ENCODE measurements at places on chromosomes 6 and 20.

GRCh38 chr6:43396408-43397149, 27.1 kb upstream of the ZNF318 start:
- DNase-seq: no peak

DNA sequence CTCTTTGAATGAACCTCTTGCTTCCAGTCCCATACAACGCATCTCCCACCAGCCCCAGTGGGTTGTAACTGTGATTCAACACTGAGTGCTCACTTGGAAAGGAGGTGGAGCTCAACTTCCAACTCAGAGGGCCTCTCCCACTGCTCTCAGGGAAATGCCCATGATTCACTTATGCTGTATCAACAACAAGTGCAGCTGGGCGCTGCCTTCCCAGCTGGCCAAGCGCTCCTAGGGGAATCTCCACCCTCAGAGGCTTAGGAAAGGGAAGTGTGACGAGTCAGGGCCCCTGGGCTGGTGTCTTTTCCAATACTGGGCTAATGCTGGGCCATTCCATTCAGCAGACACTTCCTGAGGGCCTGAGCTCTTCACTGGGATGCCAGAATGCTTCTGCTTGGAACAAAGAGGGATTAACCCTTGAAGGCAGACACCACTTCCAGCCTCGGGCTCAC, 8.1 kb upstream of the OCSTAMP start:
- DNase-seq: peak; percentile 84

GRCh38 chr6:33143113-33143770, 49.0 kb downstream of the COL11A2 start:
- DNase-seq: no peak

GRCh38 chr20:32564440-32564839, 20.7 kb downstream of the NOL4L start:
- DNase-seq: no peak

DNA sequence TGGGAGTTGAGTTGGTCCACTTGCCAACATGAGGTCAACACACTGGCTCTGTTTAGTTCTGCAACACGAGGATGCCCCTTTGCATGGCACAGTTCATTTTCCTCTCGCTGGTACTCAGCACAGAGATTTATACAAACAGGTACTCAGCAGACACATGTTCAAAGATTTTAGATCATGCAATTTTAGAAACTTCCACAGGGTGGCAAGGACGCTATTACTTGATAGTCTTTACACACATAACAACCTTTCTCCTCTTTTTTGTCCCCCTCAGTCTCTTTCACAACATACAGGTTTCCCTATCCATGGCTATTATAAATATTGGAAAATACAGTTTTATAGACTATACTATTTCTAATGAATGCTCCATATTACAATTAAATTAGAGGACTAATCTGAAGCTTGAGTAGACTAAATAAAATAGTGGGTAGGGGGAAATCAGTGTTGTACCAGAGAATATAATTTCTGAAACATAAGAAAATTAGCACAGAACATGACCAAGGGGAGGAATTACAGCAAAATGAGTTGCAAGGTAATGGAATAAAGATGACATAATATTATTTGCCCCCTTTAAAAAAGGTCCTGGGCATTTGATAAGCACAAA, 331.8 kb upstream of the BTBD3 start:
- DNase-seq: peak; percentile 64

- no peak for DNase-seq
Observed at GRCh38 chr20:54103762-54104600, 33.6 kb upstream of the BCAS1 start.

GRCh38 chr6:151391471-151392413, at the start of gene ZBTB2:
ZBTB2 (minus strand) TSS chr6:151391559; CDS start chr6:151373637, 17,922 bp downstream.
- peak; percentile 87 for DNase-seq

DNA sequence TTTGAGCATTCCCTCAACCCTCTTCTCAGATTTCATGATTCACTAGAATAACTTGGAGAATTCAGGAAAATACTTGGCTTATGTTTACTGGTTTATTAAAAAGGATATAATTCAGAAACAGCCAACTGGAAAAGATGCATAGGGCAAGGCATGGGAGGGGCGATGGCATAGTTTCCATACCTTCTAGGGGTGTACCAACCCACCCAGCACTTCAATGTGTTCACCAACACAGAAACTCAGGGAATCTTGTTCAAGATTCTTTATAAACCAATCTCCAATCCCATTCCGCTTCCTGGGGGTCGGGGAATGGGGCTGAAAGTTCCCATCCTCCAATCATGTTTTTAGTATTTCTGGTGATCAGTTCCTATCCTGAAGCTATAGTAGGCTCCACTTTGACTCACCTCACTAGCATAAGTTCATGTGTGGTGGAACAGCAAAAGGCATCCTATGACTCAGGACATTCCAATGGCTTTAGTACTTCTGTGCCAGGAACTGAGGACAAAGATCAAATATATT, 164.4 kb downstream of the SIM1 start:
- DNase-seq: peak; percentile 97

DNA sequence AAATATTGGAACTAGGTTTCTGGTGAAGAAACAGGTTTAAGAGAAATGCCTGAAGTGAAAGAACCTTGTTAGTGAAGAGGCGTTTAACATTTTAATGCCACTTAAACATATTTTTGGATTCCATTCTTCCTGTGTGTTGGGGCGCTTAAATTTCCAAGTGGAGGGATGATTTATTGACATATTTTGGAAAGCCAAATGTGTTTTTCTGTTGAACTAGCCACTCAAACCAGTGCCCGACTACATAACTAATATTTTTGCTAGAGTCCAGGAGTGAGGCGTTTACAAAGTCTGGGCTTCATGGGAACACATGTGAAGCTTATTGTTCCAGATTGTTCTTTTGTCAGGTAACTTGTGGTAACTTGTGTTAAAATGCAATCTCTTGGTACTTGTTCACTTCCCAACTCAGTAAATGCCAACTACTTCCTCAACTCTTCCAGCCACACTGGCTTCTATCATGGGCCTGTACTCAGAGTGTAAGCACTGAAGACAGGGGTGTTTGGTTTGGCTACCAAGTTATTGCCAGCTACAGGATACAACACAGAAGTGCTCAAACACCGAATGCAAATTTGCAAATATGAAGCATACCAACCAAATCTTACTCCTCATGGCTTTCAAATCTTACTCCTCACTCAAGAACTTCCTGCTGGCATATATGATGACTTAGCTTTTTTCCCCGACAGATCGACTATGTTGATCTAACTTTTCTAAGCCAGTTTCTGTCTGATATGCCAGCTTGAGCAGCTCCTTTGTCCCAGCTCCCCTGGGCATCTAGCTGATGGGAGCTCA, 2.0 kb upstream of the ZNFX1 start:
- DNase-seq: no peak

- no peak for DNase-seq
Observed at GRCh38 chr6:117718895-117719294, 43.6 kb downstream of the NUS1 start.

- peak; percentile 57 for DNase-seq
Observed at GRCh38 chr6:115896538-115897129, 164.1 kb downstream of the FRK start.

- no peak for DNase-seq
Observed at GRCh38 chr6:123276546-123276980, 280.5 kb downstream of the CLVS2 start.

DNA sequence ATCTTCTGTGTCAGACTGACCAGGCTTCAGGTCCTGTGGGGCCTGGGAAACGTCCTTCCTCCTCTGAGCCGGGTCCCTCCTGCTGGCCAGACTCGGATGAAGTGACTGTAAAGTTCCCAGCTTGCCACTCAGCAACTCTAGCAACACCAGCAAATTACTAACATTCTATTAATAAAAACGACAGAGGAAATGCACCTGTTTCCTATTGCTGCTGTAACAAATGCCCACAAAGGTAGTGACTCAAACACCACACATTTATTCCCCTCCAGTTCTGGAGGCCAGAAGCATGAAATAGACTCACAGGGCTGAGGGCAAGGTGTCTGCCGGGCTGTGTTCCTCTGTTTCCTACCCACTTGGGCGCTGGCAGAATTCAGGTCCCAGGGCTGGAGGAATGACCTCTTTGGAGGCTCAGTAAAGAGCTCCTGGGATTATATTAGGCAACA, 48.8 kb downstream of the CTCFL start:
- no peak for DNase-seq

DNA sequence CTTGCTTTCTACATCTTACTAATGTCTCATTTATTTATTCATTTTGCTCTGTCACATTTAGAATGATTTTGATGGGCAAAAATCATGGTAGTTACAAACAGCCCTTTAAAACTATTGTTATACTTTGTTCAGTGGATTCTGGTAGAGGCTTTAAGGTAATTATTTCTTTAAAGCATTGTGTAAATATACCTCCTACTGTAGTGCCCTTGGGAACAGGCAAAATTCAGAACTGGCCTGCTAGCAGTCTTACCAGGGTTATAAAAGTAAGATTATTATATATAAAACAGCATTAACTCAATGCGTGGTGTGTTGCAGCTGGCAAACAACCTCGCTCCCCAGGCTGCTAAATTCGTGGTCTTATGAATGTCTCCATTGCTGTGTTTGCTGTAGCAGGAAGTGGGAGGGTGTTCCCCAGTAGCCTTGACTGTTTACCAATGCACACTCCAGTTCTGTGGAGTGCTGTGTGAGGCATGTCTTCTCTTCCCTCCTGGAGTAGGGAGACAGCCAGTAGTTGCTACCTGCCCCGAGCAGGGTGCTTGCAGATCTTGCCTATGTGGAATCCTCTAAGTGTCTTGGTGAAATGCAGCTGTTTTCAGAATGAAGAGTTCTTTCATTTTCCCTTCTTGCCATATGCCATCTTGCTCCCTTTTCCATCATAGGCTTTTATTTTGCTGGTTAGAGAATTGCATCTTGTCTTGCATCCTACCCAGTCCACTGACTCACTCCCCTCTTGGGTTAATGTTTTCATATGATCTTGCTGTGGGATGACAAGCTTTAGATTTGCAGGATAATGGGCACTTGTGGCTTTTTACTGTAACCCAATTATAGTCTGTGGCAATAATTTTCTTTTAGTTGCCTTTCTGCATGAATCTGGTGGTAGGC, 45.3 kb downstream of the IGF2R start:
- peak; percentile 31 for DNase-seq

GRCh38 chr20:60078351-60079250, 120.4 kb downstream of the CDH26 start:
- no peak for DNase-seq

- DNase-seq: no peak
Observed at GRCh38 chr6:140711019-140711613, 1336.7 kb upstream of the CITED2 start.

GRCh38 chr6:52499681-52500236, 77.1 kb downstream of the TRAM2 start:
- DNase-seq: no peak

DNA sequence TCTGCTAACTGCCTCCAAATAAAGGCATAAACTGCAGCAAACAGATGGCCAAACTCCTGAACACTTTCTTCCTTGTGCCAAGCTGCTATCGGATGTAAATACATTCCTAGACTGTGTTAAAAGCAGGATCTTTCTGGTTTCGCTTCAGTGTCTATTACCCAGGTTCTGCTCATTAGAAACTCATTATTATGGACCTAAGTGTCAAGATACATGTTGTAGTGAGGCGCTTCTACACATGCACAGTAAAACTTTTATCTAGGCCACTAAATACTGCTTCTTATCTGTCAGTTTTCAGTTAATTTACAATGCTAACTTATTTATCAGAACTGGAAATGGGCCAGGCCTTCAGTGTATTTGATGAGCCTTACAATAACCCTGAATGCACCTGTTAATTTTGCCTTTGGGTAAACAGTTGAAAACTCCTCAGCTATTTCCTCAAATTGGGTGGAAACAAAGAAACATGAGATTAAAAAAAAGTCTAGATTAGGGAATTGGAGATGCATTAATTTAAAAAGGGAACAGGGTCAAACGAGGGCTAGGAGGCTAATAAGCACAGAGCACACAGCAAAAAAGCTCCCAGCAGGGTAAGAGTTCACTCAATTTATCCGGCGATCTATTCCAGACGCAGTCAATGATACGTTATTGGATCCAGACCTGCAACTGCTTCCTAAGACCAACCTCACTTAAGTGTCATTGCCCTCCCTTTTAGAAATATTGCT, 240.6 kb downstream of the FOXC1 start:
- DNase-seq: no peak

DNA sequence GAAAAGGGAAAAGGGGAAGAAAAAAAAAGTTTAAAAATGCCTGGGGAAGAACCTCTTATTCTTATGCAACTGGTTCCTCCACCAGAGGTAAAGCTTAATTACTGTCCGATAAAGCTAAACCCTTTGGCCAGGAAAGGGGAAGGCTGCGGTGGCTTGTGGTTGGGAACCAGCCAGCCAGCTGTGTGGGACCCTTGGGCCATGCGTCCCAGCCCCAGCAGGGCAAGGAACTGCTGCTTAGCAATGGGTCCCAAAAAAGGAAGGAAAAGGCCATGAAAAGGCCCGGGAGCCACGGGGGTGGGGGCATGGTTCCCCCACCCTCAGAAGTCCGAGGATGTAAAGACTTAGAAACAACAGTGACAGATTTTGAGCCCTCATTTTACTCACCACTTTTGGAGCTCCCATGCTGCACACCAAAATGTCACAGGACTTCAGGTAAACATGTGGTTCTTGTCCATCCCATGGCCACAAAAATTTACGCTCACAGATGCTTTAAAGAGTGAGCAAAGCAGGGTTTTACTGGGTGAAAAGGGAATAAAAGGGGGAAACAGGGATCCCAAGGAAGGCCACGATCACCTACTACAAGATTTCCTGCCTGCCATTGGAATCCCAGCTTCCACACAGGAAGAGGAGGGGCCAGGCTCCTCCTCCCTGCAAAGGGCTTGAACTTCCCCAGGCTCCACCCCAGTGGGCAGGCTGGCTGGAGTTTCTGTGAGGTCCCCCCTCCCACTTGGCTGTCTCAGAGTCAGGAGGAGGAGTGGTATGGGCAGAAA, 1234.7 kb upstream of the GJE1 start:
- DNase-seq: no peak

GRCh38 chr20:32436142-32436861, 78.2 kb downstream of the ASXL1 start:
- DNase-seq: no peak
